ENCODE measurements at places on chromosomes 4 and X.

DNA sequence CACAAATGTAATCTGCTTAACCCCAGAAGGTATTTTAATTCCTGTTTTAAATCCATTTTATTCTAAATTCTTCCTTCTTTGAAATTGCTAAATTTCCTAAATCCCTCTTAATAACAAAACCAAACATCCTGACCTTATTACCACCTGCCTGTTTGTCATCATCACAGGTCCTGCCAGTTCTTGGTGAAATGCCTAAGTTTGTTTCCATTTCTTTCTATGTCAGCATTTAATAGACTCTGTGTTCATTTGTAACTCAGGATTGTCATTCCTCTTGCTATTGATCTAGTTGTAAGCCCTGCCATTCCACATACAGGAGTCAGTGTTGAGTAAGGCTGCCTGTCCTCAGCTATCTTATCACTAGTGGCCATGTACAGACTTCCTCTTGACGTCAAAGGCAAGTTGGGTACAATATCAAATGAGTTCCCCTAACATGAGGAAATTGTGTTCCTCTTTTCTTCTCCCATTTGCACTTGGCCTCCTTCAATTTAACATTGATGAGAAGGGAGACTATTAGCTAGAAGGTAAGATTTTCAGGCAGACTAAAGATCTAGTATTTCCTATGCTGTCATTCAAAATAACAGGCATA lies 440.1 kb downstream of the AFF2 start:
- DNase-seq, result no peak

DNA sequence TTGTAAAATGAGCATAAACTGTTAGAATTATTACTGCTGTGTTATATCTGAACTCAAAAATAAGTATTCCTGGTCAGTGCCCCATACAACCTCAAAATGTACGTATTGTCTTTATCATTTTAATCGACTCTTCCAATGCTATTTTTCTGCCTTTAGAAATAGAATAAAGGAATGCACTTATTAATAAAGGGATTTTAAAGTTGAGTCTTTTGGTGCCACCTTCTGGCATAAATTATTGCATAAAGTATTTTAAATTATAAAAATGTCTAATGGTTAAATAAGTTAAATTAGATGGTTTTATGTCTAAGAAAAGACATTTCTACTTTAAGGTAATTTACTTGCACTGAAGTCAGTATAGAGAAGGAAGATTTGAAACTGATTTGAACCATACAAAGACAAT lies 424.0 kb upstream of the NDST4 start:
- DNase-seq, result no peak

DNA sequence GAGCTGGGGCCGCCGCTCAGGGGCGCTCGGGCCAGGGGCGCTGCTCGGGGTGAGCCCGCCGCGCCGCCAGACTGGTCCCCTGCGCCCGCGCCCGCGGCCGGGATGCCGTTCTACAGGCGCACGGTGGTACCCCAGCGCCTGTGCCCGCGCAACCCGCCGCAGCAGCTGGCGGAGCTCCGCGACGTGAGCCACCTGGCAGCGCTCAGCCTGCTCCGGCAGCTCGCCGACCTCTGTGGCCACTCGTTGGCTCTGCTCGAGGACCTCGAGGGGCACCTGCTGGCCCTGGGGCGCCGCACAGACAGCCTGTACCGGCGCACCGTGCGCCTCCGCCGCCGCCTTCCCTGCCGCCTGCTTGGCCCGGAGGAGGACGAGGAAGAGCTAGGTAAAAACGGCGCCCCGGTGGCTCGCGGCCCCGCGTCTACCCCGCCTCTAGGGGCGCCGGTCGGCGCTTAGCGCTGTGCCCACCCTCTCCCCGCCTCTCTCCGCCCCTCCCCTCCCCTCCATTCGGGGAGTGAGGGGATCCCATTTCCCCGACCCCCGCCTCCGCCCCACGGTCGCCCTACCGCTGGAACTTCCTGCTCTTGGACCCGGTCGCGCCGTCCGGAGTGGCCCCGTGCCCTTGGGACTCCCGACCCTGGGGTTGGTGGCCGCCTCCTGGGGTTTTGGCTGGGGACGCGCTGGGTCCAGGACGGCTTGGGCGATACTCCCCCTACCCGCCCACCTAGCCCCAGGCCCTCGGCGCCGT lies 513 bp downstream of the NHSL2 start:
- DNase-seq, result no peak

DNA sequence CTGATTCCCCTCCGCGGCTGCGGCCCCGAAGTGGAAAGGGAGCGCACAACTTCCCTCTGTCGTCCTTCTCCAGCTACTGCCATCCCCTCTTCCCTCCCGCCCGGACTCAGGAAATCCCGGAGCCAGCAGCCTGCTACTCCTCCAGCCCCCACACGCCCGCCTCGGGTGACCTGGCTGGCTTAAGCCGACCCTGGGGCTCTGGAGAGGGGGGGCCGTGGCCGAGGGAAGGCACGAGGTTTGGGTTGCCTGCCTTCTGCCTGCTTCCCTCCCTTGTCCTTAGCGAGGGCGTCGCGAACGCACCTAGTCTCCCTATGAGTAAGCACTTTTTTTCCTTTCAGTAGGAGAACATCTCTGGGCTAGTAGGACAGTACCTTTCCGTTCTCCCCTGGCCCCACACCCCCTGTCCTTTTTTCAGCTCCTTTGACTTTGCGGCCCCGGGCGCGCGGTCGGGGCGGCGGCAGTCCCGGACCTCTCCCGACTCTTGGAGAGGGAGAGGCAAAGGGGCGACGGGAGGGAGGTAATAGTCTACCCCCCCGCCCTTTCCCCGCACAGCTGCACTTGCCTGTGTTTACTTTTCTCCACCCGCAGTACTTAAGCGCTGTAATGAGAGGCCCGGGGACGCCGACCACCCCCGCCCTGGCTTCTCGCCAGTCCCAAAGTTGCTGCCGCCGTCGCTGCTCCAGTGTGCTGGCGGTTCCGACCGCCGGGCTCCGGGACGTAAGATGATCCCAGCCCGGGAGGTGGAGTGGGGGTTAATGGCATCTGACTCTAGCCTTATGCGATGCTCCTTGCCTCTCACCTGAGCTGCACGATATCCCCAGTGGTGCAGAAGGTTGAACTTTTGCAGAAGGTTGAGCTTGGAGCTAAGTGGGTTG lies 868 bp downstream of the PLS3 start:
- DNase-seq, result no peak

GRCh38 chr4:44869222-44869882 lies 143.0 kb upstream of the GNPDA2 start:
- no peak for DNase-seq

GRCh38 chrX:153600032-153600373 lies 1.1 kb upstream of the CCNQ start:
- no peak for DNase-seq

DNA sequence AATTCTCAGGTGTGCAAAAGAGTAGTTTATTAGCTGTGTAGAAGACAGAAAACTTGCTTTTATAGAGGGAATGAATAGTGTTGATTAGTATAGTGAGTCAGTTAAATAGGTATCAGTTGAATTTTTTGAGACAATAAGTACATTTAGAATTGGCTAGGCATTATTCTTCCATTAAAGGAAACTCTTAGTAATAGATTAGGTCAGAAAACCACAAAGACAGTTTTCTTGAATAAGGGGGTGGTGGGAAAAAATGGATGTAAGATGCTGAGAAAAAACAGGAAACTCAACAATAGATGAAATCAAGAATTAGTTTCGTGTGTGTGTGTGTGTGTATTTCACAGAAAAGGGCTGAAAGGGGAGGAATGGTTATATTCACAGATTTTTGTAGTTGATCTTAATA lies 16.8 kb downstream of the CD38 start:
- DNase-seq, result no peak

GRCh38 chr4:142614621-142615323 lies 231.3 kb downstream of the INPP4B start:
- DNase-seq, result no peak

DNA sequence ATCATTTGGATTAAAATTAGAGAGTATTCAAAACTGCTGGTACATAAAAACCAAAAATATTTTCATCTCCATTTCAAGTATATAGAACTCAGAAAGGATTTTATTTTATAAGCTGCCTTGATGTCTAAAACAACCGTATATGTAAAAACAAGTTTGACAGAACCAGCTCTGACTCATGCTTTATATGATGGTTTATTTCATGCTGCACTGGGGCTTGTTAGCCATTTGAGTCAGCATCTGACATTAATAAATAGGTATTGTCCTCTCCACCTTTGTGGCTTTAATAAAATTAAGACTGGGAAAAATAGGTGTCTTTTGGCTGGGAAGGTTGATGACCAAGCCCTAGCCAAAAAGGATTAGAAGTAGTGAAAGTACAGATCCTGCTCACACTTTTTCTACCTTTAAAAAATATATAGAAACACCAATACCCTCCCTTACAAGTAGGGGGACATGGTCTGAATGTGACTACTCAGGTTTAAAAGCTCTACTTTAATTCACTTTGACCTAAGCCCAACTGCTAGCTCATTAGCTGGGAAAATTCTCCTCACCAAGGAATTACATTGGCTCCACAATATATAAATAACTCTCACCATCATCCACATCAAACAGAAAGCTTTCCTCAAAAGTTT lies 228.1 kb downstream of the ADAMTS3 start:
- DNase-seq, result no peak

- no peak for DNase-seq
These were observed 130.8 kb downstream of the ZAR1 start for GRCh38 chr4:48620831-48621230.

DNA sequence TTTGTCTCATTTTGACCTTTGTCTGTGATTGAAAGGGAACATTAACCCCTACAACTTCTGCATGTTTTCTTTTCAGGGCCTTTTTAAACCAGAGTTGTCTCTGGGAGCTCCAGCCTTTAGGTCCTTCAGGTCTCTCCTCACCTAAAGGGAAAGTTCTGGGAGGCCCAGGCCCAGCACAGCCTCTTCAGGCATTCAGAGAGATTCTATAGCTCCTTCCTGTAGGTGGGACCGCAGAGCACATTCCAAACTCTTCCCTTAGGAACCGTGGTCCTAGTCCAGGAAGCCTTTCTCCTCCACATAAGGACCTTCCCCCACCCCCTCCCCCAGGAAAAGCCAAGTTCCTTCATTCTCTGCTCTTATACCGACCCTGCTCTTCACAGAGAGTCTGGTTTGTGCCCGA lies 14.9 kb downstream of the NKX6-1 start:
- no peak for DNase-seq

- DNase-seq, result no peak
These were observed 154.4 kb downstream of the HNRNPD start for GRCh38 chr4:82219346-82219745.

- no peak for DNase-seq
These were observed 2362.2 kb upstream of the AGA start for GRCh38 chr4:179804440-179804839.

GRCh38 chrX:1468250-1468772 lies 15.6 kb upstream of the ASMTL start:
- peak; percentile 58 for DNase-seq

DNA sequence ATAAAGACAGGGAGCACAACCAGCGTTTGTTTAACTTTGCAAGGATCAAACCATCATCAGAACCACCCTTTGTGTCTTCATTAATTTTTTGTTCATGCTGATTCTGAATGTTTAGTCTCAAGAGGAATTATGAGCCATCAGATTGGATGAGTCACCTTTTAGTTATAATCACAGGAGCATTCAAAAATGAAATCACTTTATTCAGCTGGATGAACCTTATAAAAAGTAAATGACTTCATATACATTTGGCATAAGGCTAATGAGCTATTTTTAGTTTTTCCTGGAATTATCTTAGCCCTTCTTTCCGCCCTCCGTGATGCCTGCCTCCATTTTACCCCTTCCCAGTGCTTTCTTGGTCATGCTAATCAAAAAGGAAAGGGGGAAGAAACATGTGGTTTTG lies 103.6 kb downstream of the SORBS2 start:
- DNase-seq, result no peak

DNA sequence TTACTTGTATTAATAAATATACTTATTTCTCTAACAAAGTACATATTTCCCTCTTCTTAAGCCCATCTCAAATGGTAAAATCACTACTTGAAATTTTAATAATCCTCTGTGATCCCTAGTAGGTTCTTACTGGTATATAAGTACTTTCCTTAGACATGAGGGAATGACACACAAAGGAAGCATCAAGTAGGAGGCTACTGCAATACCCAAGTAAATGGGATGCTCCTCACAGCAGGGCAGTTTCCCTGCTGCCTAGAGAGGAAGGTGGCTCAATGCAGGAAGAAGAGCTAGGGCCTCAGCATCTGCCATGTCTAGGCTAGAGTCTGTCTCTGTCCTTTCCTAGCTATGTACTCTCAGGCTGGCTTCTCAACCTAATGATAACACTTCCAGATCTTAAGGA lies 122.1 kb upstream of the DIPK2B start:
- no peak for DNase-seq

GRCh38 chr4:119518915-119519410 lies 109.6 kb downstream of the PDE5A start:
- no peak for DNase-seq

- DNase-seq, result no peak
These were observed 42.0 kb downstream of the TEC start for GRCh38 chr4:48227662-48228061.

- DNase-seq, result no peak
These were observed 985 bp upstream of the CXCL11 start for GRCh38 chr4:76036855-76037254.

GRCh38 chrX:131067846-131068745 lies 9.9 kb downstream of the ARHGAP36 start:
- no peak for DNase-seq

DNA sequence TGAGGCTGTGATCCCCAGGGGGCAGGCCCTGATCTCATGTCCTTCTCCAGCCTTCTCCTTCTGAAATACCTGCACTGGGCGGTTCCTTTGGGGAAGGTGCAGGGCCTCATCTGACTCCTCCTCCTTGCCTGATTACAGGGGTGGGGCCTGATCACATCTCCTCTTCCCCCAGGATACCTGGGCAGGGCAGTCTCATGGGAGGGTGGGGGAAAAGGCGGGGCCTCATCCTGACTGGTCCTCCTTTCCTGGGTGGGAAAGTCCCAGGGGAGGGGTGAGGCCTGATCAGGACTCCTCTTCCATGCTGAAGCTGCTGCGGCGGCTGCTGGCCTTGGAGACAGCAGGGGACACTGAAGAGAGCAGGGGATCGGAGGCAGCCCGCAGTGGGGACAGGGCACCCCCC lies 13.3 kb downstream of the TFE3 start:
- DNase-seq, result no peak

DNA sequence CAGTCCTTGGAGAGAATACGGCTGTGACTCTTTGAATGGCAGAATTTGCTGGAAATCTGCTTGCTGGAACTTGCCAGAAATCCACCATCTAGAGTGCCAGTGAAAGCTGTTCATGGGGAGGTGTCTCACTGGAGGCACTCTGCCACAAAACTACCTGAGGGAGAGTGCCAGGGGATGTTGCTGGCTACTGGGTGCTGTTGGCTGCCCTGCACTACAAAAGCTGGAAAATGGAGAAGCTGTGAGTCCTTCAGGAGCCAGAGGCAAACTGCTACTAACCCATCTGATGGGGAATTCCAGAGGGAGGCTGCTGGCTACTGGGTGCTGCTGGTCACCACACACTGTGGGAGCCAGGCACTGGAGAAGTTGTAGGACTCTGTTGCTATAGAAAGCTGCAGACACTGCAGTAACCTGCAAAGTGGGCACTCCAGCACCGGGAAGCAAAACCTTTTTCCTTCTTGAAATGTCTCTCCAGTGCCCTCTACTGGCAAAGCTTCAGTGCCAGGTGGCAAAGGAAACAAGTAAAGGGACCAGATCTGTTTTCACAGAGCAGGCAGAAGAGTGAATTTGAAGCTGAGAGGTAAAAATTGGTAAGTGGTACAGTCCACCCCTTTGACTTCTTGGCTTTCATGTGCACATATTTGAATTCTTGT lies 47.8 kb upstream of the HSD17B10 start:
- no peak for DNase-seq

Data from GOT3 (cell line).